ENCODE measurements at places on chromosomes 6 and 20.

DNA sequence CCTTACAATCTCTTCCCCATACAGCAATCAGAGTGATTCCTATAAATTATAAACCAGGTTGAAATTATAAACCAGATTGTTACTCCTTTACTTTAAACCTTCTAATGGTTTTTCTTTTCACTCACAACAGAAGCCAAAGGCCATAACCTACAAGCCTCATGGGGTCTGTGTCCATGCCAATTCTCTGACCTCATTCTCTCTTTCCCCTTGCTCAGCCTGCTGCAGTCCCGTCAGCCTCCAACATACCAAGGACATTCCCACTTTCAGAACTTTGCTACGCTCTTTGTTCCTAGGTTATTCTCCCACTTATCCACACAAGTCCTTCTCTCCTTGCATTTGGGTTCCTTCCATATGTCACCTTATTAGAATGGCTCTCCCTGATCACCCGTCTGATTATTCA is 277.9 kb upstream of the TCF21 start:
- DNase-seq: no peak

- peak; percentile 79 for DNase-seq
These were observed 237.8 kb downstream of the LY86 start for GRCh38 chr6:6826095-6826901.

DNA sequence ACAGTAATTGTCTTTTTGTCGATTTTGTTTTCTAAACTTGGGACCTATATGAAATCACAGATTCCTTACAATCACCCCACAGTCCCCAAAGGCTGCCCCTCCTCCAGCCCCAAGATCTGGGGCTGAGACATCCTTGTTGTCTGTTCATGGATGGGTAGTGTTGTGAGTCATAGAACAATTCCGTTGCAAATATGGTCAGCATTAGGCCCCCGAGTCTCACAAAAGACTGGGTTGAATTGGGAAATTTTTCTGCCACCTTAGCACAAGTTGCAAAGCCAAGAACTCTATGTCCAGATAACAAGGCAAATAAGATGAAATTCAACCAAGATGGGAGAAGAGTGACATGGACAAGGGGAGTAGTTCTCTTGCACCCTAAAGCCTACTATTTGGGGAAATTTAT is 10.5 kb upstream of the TAB2 start:
- no peak for DNase-seq

DNA sequence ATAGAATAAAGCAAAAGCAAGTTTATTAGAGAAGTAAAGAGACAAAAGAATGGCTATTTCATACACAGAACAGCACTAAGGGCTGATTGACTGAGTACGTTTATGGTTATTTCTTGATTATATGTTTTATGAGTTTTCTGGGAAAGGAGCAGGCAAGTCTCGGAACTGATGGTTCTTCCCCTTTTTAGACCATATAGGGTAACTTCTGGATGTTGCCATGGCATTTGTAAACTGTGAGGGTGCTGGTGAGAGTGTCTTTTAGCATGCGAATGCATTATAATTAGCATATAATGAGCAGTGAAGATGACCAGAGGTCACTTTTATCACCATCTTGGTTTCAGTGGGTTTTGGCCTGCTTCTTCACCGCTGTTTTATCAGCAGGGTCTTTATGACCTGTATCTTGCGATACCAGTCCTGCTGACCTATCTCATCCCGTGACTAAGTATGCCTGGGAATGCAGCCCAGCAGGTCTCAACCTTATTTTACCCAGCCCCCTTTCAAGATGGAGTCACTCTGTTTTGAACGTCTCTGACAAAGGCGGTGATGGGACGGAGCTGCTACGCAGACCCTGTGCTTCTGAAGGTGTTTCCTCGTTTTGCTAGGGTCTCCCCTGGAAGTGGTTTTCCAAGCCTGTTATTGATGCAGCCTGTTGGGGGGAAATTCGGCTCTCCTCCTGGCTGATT is 45.4 kb upstream of the BMP6 start:
- DNase-seq: no peak

DNA sequence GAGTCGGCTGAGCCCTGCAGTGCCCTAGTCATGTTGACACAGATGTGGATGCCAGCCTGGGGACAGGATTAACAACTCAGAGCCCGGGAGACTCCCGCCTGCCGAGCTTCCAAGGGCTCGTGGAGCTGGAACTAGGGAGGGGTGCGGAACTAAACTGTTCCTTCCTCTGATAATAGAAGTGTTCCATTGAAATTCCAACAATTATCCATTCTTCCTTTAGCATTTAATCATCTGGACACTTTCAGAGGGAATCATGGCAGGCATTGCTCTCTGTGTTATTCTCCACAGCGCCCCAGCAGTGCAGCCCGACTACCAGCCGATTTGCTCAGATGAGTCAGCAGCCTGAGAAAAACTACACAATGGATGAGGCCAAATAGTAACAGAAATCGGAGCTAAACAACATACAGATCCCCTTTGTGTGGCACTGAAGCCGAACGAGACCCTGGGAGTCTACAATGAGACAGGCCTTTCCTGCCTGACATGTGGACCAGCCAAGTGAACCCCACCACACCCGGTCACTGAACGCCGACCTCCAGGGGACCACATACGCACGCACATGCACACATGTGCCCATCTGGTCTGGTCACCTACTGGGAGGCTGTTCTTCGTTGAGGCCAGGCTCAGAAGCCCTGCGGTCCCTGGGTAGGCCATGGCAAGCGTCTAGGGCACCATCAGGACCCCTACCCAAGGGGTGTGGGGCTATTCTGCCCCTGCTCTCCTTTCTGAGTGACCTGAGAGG is 238.4 kb upstream of the AFDN start:
- DNase-seq: no peak

GRCh38 chr6:90151576-90152422 is 144.8 kb downstream of the BACH2 start:
- no peak for DNase-seq

DNA sequence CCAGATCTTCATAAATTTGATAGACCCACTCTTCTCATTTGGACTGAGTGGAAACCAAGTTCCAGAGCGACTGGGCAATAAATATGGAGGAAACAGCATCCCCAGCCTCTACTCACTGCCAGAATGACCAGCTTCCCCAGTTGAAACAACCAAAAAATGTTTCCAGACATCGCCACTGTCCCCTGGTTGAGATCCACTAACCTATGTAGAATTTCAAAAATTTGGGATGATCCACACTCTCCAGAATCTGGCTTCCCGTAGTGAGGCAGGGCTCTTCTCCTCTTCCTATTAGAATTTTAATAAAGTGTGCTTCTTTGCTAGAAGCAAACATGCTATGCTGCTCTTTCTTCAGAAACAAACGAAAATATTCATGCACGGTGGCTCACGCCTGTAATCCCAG is 287.0 kb upstream of the SUPT3H start:
- DNase-seq: no peak

DNA sequence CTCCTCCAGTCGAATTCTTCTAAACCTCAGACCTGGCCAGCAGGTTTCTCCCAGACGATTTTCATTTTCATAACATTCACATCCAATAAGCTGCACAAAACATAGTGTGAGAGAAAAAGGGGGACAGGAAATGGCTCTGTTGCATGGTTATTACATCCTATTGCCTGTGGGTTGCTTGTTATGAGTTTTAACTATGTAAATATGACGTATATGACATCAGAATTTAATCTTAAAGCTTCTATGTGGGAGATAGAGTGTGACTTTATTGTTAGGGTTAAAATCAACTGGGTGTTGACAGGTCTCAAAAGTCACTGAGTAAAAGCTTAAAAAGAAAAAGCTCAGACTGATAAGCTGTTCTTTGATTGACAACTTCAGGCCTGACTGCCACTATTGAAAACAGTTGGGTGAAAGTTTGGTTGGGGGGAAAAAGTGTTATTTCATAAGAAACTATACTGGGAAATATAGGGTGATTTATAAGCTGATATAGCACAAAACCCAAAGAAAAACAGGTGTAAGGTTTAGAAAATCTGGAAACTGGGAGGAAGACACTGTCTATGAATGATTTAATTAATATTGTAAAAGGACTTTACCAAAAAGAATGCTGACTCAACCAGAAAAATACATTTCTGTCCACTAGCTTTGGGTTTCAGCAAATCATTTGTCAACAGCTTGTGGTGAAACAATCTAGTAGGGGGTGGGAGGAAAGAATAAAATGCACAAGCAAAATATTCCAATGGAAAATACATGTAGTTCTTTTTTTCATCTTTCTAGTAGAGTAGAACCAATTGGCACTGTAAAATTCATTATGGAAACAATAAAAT is 134.1 kb upstream of the CEP162 start:
- no peak for DNase-seq

GRCh38 chr6:2450546-2450945 is 205.1 kb upstream of the GMDS start:
- peak; percentile 54 for DNase-seq

- no peak for DNase-seq
These were observed 80.1 kb upstream of the SMIM8 start for GRCh38 chr6:87242311-87242710.

DNA sequence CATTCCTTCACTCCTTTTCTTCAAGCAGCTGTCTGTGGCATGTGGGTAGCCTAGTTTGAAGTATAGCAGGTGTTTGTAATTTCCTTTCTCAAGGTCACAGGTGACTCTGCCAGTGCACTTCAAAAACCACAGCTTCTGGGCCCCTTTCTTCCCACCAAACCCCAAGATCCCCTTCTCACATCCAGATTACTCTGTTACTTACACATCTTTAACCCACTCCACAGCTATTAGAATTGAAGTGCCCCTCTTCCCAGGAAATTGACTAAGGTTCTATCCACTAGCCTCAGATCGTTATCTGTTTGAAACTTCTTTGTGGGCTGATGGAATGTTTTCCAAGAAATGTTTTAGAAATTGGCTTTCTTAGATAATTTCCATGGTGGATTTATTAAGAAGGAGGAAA is 150.8 kb downstream of the AHI1 start:
- no peak for DNase-seq

DNA sequence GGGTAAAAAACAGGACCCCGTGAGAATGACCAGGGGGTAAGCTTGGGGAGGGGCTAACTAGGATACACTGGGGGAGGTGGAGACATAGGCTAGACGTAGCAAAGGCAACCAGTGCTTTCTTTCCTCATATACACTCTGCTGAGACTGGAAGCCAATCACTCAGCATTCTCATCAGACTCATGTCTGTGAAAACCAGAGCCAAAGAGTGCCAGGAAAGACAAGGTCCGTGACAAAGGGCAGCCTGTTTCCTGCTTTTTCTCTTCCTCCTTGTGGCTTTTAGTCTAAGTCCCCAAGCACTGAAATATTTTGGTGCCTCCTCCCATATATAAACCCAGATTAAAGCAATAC is 97.9 kb upstream of the NEDD9 start:
- DNase-seq: peak; percentile 67

DNA sequence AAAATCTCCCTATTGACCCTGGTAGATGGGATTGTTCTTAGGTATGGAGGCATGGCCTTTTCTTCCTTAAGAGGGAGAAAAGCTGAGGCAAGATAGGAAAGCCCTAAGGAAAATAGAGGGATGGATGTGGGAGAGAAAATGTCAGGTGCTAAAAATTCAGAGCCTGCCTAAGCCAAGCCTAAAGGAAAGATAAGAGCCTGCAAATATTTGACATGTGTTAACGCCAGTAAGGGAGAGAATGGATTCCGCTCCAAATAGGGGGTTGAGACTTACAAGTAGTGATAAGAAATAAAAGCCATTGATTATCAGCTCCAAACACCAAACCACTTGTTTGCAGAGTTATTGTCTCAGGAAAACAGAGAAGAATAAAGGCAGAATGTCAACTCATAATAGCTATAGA is 533.6 kb downstream of the PTPRT start:
- DNase-seq: no peak

GRCh38 chr6:148736774-148737412 is 9.9 kb upstream of the UST start:
- no peak for DNase-seq

DNA sequence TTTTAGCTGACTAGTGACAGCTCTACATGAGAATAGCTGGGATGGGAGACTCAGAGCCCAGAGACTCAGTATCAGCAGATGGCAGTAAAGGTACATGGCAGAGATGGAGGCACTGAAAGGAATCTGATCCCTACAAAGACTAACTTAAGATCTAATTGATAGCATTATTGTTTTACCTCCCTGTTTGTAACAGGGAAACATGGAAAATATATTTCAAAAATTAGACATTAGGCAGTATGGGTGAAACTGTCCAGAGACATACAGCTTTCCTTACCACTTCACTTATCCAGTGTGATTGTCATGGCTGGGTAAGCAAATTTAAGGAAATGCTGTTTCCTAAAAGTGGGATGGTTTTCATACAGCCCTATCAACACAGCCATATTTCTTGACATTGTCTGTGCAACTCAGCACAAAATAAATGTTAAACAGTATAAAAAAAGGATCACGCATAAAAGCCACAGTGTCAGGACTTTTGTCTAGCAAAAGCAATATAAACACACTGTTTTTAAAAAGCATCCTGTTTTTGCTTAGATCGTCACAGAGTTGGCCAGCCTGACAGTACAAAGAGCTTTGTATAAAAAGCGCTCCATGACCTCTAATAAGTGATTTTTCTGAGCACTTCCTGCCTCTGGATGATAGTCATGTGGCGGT is 376.9 kb downstream of the PHF3 start:
- peak; percentile 27 for DNase-seq

GRCh38 chr6:34816635-34817301 is 24.9 kb downstream of the BLTP3A start:
- no peak for DNase-seq

GRCh38 chr6:73746787-73747186 is 50.8 kb downstream of the CD109 start:
- no peak for DNase-seq

DNA sequence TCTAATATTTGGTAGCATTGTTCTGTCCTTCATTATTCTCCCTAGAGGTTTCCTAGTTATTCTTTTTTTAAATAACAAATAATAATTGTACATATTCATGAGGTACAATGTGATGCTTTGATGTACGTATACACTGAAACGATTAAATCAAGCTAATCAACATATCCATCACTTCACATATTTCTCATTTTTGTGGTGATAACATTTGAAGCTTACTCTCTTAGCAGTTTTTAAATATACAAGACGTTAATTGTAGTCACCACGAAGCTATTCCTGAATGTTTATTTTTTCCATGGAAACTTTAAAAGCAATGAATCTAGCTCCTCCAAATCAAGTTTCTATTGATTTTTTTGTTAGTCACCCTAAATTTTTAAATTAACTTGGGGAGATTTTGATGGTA is 116.5 kb upstream of the PRND start:
- DNase-seq: no peak

GRCh38 chr20:46631212-46631869 is 19.9 kb downstream of the SLC13A3 start:
- peak; percentile 44 for DNase-seq

DNA sequence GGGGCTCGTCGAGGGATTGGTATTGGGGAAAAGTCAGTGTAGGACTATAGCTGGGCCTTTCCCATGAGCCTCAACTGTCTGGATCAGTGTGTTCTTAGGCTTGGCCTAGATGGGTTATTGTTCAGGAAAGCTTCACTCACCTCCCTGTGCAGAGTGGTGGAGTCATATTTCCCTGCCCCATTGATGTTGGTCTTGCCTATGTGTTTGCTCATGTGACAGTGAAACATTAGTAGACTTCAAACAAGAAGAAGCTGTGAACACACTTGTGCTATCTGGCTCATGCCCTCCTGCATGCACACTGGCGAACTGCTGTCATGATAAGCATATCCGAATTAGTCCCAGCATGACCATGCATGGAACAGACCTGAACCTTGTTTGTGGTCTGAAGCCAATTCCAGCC is 171.1 kb downstream of the DHX35 start:
- DNase-seq: no peak

- DNase-seq: no peak
These were observed 117.1 kb upstream of the PTPRT start for GRCh38 chr20:43306837-43307236.

All from SW480 (cell line).